ENCODE measurements at places on chromosomes 4 and X.

- no peak for DNase-seq
Measured at GRCh38 chrX:151393514-151393913, 3.5 kb upstream of the VMA21 start.

DNA sequence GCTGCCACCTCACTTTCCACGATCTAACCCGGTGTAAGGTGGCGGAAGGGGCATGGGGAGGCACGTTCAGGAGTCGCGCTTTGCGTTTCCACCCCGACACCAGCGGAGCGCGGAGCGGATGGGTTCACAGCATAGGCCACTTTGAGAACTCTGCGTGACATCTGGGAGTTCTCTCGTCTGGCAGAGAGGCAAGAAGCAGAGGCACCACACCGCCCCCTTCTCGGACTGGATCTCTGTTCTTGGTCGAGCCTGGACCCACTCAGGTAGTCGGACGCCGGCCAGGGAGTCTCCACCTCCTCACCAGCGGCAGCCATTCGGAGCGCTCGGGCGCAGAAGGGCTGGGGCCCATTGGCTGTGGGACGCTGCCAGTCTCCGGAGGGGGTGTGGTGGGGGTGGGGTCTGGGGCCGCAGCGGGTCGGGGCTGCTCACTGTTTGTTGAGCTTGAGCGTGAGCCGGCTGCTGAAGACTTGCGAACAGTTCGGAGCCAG is at the start of gene DACH2:
Gene DACH2, plus strand, starts transcription at position 428 of the 488 bp plus-strand sequence.
- DNase-seq: peak; percentile 38

- DNase-seq: no peak
Measured at GRCh38 chr4:129561886-129562671, 466.1 kb downstream of the C4orf33 start.

- DNase-seq: no peak
Measured at GRCh38 chr4:66653937-66654336, 891.4 kb downstream of the CENPC start.

- no peak for DNase-seq
Measured at GRCh38 chrX:41064018-41064417, 21.2 kb upstream of the USP9X start.

DNA sequence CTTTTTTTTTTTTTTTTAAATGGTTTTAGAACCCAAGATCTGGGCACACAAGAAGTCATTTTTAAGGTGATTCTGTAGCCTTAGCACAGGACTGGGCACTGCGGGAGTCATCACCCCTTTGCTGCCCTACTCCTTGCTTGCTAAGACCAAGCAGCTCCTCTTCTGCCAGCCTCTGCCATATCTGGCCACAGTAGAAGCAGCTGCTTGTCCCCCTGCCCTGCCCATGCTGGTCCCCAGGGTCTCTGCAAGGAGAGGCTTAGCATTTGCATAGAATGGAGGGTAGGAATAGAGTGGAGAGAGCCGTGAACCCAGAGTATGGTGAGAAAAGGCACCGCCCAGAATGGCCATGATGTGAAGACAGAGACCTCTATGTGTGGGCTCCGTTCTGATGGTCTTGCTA is 109.3 kb downstream of the ADRA2C start:
- DNase-seq: no peak

- no peak for DNase-seq
Measured at GRCh38 chrX:17529151-17529745, 154.2 kb downstream of the NHS start.

- DNase-seq: no peak
Measured at GRCh38 chr4:176709417-176709816, 83.3 kb downstream of the VEGFC start.

GRCh38 chr4:153791746-153792617 is 3.1 kb upstream of the SFRP2 start:
- DNase-seq: peak; percentile 62

DNA sequence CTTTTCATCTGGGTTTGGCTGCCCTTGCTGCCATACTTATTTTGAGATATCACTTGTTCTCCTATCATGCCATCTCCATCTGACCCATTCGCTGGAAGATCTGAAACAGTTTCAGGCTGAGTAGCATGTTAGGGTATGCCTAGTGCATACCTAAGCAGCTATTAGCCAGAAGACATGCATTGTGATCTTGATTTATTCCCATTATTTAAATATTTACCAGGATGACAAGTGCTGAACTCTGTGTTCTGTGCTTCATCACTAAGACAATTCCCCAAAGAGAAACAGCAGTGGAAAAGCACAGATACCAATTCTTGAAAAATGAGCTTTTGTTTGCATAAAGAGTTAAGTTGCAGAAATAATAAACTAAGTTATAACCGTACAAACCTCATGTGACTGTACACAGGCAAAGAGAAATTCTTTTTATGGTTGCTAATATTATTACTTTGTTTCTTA is 271.0 kb upstream of the ARSJ start:
- no peak for DNase-seq

All from omental fat pad (tissue), 4 donors.